ENCODE measurements at places on chromosomes 11 and 22. TPM values are rescaled to one million over a fixed set of nuclear protein-coding genes. Genes with fewer than 3 reads are reported as not detected.

GRCh38 chr11:88680806-88681205 is 343.3 kb upstream of the CTSC start:
- H3K27me3 ChIP-seq, result no peaks in the 10 kb centered on the region
- peak overlapping the region; percentile 28 for H3K27ac ChIP-seq
- H3K4me3 ChIP-seq, result no peak overlapping the region
- DNase-seq, result no peak
- H3K4me1 ChIP-seq, result peaks cover 38% of the 10 kb centered on the region
- no peaks in the 10 kb centered on the region for H3K36me3 ChIP-seq

DNA sequence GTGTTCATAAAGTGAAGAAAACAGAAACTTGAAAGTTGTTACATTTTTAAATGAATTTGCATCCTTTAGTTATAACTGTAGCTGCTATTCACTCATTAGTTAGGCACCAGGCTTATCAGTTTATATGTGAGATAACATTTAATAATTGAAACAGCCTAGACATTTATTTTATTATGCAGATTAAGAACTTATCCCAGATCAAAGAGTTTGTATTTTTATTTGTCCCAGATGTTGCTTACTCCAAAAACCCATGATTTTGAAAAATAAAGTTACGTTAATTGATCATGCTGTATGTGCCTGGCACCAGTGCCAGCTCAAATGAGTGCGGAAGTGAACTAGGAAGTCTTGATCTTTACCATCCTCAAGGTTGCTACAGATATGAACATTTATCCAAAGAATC is 172.7 kb upstream of the CARD18 start:
- H3K4me3 ChIP-seq, result no peak overlapping the region
- H3K27ac ChIP-seq, result no peak overlapping the region
- H3K27me3 ChIP-seq, result no peaks in the 10 kb centered on the region
- no peaks in the 10 kb centered on the region for H3K36me3 ChIP-seq

- no peaks in the 10 kb centered on the region for H3K27me3 ChIP-seq
- peaks cover 8% of the 10 kb centered on the region for H3K4me1 ChIP-seq
- no peaks in the 10 kb centered on the region for H3K36me3 ChIP-seq
- DNase-seq, result peak; percentile 4
Measured at GRCh38 chr11:16511116-16512114, 155.1 kb upstream of the SOX6 start.

- H3K4me1 ChIP-seq, result peaks cover 7% of the 10 kb centered on the region
- H3K4me3 ChIP-seq, result no peak overlapping the region
- H3K27me3 ChIP-seq, result peaks cover 56% of the 10 kb centered on the region
- DNase-seq, result no peak
- H3K36me3 ChIP-seq, result no peaks in the 10 kb centered on the region
Measured at GRCh38 chr11:119471329-119471728, 48.4 kb upstream of the THY1 start.

DNA sequence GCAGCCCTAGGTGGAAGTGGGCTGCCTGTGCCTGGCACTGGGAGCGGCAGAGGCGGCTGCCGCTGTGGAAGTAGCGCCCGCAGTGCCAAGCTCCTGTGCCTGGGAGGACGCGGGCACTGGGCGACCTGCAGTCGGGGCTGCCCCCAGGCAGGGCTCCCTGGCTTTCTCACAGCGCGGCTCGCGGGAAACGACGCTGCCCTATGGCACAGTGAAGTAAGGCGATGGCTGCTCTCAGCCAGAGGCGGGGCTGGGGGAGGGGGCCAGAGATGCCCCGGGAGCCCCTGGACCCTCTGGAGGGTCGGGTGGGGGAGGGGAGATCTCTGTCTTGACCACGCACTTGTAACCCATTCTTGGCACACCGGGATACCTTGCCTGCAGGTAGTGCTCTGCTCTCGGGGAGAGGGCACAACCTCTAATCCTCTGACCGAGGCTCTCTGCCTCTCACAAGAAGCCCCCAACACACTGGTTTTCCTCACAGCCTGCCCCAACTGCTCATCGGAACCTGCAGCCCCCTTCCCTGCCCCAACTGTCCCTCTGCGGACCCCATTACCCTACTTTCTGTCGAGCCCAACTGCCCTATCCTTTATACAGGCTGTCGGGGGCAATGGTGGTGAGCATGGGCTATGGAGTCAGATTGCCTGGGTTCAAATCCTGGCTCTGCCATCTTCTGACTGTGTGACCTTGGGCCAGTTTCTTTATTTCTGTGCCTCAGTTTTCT is 32.2 kb upstream of the TRIM29 start:
- H3K27ac ChIP-seq, result no peak overlapping the region
- DNase-seq, result no peak
- no peaks in the 10 kb centered on the region for H3K4me1 ChIP-seq
- H3K4me3 ChIP-seq, result no peak overlapping the region

DNA sequence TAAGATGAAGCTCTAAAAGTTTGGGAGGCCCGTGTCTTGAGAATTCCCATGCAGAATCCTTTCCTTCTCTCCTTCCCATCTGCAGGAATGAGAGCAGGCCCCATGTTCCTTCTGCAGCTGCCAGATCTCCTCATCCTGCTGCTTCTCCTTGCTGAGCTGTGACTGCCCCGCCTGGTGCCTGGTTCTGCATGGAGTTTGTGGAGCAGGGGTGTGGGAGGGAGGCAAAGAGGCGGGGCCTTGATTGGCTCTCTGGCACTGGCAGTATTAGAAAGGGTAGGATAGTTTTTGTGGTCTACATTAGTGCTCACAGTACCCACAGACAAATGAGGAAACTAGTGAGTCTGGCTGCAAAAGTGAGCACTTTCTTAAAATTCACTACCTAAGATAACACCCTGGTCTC is 91.1 kb upstream of the CLPB start:
- no peak overlapping the region for H3K4me3 ChIP-seq
- H3K27ac ChIP-seq, result no peak overlapping the region
- peaks cover 62% of the 10 kb centered on the region for H3K27me3 ChIP-seq
- H3K36me3 ChIP-seq, result no peaks in the 10 kb centered on the region
- no peaks in the 10 kb centered on the region for H3K4me1 ChIP-seq

DNA sequence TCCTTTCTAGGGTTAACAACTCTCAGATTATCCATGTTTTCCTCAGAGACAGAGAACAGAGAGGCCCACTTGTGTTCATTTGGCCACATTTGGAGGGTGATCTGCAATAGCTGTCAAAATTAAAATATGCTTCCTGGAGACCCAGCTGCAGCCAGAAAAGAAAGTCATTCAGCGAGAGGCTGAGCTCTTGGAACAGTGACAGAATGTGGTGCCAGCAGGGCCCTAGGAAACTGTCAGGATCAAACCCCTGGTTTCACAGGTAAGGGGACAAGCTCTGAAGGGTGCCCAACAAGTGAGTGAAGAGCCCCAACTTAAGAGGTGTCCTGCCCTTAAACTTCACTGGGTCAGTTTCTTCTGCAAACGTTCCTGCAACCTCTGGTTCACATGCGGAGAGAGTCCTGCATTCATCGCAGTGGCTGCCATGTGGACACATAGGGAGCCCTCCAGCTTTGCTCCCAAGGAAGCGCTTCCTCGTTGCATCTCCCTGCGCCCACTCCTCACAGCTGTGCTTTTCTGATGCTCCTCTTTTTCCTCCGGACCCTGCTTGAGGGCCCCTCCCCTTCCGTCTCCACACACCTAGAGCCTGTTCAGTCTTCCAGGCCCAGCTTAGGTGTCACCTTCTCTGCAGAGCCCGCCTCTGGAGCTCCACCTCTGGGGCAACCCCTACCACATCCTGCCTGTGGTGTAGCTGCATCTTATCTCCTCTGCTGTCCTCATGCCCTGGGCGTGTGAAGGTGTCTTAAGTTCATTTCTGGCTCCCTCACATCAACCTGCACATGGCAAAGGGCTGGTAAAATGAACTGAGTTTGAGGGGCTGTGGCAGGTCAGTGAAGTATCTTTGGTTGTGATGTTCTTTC is 3.9 kb downstream of the UCP3 start:
- no peaks in the 10 kb centered on the region for H3K27me3 ChIP-seq
- no peaks in the 10 kb centered on the region for H3K4me1 ChIP-seq
- no peaks in the 10 kb centered on the region for H3K36me3 ChIP-seq
- no peak overlapping the region for H3K27ac ChIP-seq
- no peak for DNase-seq
- H3K4me3 ChIP-seq, result no peak overlapping the region

DNA sequence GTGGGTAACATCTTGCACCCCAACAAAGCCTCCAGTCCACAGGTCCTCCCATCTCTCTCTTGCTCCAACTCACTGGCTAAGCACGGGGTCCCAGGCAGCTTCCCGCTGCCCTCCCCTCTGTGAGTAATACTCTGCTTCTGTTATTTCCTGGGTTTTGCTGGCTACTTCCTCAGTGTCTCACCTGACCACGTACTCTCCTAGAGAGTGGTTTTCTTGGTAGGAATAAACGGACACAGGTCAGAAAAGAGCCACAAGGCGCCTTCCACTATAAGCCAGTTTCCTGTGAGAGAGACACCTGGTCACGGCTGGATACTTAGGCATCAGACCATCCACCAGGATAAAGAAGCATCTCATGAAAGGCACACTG is 36.0 kb downstream of the ARRB1 start:
- H3K4me3 ChIP-seq, result no peak overlapping the region
- no peaks in the 10 kb centered on the region for H3K27me3 ChIP-seq
- no peak overlapping the region for H3K27ac ChIP-seq
- H3K4me1 ChIP-seq, result peaks cover 19% of the 10 kb centered on the region
- DNase-seq, result no peak
- peaks cover 6% of the 10 kb centered on the region for H3K36me3 ChIP-seq

DNA sequence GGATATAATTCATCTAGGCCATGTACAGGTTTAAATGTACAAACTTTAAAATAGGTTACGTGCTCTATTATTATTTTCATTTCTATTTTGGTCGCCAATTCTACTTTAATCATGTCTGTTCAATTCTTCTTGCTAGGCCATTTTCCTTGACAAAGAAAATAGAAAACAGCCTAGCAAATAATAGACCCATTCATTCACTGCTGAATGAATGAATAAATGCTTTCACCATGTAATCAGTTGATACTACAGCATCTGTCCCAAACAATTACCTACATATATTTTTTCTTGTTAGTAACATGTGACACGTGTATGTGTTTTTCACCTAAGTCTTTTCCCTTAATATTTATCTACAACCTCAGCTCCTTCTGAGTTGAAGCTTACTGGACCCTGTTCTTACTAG is 27.5 kb downstream of the SNX19 start:
- no peaks in the 10 kb centered on the region for H3K27me3 ChIP-seq
- no peaks in the 10 kb centered on the region for H3K36me3 ChIP-seq
- DNase-seq, result no peak
- no peak overlapping the region for H3K4me3 ChIP-seq

- no peaks in the 10 kb centered on the region for H3K4me1 ChIP-seq
- H3K4me3 ChIP-seq, result no peak overlapping the region
- no peaks in the 10 kb centered on the region for H3K27me3 ChIP-seq
- H3K27ac ChIP-seq, result no peak overlapping the region
- DNase-seq, result no peak
Measured at GRCh38 chr11:83713708-83714107, 427.5 kb upstream of the CCDC90B start.

- no peak overlapping the region for H3K4me3 ChIP-seq
- peaks cover 21% of the 10 kb centered on the region for H3K4me1 ChIP-seq
- DNase-seq, result no peak
- H3K36me3 ChIP-seq, result no peaks in the 10 kb centered on the region
Measured at GRCh38 chr11:85695546-85695945, 9.6 kb upstream of the CCDC89 start.

GRCh38 chr11:33633251-33634003 is 67.2 kb downstream of the C11orf91 start:
- peaks cover 19% of the 10 kb centered on the region for H3K4me1 ChIP-seq
- no peaks in the 10 kb centered on the region for H3K27me3 ChIP-seq
- peak; percentile 58 for DNase-seq
- H3K4me3 ChIP-seq, result peak overlapping the region; percentile 28
- H3K36me3 ChIP-seq, result peaks cover 5% of the 10 kb centered on the region
- peak overlapping the region; percentile 49 for H3K27ac ChIP-seq

DNA sequence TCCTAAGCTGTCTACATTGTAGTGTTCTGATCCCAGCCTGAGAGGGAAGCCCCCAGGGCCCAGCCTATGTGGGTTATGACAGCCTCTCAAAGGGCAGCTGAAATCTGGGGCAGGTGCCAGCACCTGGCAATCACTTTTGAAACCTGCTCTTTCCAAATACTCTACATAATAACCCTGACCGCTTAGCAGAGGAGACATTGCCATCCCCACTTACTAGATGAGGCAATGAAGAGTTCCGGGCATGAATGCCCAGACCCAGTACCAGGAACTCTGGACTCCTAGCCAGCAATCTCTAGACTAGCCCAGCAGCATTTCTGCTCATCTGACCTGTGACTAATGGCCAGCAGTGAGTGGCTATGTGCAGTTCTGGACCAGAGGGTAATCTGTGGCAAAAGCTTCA is 412.4 kb upstream of the CADM1 start:
- H3K36me3 ChIP-seq, result no peaks in the 10 kb centered on the region
- H3K4me1 ChIP-seq, result no peaks in the 10 kb centered on the region
- DNase-seq, result no peak
- H3K4me3 ChIP-seq, result no peak overlapping the region

DNA sequence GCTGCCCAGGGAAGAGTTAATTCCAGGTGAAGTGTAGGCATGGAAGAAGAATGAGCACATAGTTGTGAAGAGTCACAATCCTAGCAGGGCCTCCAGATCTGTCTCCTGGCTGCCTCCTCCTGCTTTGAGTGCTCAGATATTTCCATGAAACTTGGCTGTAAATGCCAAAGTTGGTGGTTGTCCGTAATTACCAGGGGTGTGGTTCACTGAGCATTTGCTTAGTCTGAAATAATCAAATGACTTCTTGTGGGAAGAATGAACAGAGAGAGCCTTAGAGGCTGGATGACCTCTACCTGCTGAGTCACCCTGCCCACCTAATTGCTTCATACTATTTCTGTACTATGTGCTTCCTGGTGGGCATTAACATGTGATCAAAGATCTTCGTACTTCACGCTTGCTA is 50.9 kb downstream of the APIP start:
- H3K4me3 ChIP-seq, result no peak overlapping the region
- H3K27me3 ChIP-seq, result no peaks in the 10 kb centered on the region
- no peak for DNase-seq
- H3K36me3 ChIP-seq, result peaks cover 4% of the 10 kb centered on the region

- H3K27ac ChIP-seq, result no peak overlapping the region
- no peak for DNase-seq
- no peak overlapping the region for H3K4me3 ChIP-seq
- H3K4me1 ChIP-seq, result no peaks in the 10 kb centered on the region
Measured at GRCh38 chr22:22935056-22935545, 47.5 kb downstream of the IGLL5 start.

DNA sequence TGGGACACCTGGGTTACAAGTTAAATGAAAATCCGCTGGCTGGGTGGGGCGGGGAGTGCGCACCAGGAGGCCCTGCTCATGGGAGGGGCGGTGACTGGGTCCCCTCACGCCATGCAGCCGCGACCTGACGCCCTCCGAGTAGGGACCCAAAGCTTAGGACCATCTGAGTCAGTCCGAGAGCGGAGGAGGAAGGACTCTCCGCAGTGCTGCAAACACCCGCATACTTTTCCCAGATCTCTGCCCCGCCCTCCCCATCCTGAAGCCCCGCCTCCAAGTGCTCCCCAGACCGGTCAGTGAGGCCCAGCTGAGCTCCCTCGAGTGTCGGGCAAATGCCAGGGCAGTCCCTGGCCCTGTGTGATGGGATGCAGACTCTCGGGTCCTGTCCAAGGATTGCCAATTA is 6.6 kb upstream of the FLI1 start:
- no peaks in the 10 kb centered on the region for H3K4me1 ChIP-seq
- no peak overlapping the region for H3K27ac ChIP-seq
- H3K36me3 ChIP-seq, result no peaks in the 10 kb centered on the region
- DNase-seq, result peak; percentile 19

Gene OR52I1
- not detected for total RNA-seq

Gene MMP3
- total RNA-seq, result not detected

Gene TUBA8
- total RNA-seq, result 2.4 TPM

Gene MN1
- 1.7 TPM for total RNA-seq

Gene ACER3
- 19.9 TPM for total RNA-seq

Gene TRPC6
- not detected for total RNA-seq

Gene MMP12
- total RNA-seq, result not detected

Gene CCDC87
- total RNA-seq, result 0.91 TPM

Gene TMEM121B
- 0.42 TPM for total RNA-seq

Gene TSPAN32
- not detected for total RNA-seq

Gene HPX
- 0.45 TPM for total RNA-seq

Gene KRTAP5-2
- total RNA-seq, result not detected

All from Calu3 (cell line).